ENCODE measurements at places on chromosomes 5 and 9.

DNA sequence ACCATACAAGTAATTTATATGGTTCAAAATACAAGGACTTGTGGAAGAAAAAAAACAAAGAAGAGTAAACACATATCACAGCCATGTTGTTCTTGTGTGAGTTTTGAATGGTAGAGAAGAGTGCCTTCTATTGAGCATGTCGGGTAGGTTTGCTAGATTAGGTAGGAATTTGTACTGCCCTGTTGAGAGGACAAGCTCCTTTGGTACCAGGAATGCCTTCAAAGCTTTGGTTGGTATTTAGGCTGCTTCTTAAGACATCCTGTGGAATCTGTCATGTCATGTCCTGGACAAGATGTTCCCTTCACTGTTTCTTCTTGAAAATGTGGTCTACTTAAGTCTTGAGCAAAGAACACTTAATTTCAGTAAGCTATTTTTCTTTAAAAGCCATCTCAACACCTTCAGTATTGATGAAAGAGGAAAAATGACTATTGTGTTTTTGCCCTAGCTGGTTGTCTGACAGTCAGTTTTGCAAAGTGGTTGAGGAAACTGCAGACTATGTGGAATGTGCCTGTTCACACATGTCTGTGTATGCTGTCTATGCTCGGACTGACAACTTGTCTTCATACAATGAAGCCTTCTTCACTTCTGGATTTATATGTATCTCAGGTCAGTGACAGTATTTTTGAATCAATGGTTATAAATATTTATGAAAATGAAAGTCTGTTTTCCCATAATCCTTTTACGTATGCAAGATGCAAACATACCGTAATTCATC, 296.9 kb downstream of the ADGRV1 start:
- DNase-seq = no peak

DNA sequence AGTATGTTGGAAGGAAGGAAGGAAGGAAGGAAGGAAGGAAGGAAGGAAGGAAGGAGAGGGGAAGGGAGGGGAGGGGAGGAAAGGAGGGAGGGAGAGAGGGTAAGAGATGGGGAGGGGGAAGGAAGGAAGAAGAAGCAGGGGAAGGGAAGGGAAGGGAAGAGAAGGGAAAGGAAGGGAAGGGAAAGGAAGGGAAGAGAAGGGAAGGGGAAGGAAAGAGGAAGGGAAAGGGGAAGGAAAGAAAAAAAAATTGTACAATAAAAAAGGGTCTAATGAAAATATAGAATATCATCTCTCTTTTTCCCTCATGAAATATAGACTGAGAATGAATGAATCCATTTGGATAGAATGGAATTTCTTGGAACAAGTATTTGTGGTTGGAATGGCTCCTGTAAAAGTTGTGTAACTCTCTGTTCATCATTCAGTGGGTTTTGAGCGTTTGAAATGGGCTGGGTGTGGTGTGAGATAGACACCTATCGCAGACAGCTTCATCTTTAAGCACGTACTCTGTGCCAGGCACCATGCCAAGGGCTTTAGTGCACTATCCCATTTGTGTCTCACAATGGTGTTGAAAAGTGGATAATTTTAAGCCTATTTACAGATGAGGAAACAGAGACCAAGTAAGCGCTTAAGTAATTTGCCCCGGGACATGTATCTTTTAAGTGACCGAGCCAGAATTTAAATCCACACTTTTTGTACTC, 11.6 kb upstream of the PAPPA start:
- no peak for DNase-seq

GRCh38 chr5:31911291-31912265, 262.5 kb downstream of the GOLPH3 start:
- no peak for DNase-seq

DNA sequence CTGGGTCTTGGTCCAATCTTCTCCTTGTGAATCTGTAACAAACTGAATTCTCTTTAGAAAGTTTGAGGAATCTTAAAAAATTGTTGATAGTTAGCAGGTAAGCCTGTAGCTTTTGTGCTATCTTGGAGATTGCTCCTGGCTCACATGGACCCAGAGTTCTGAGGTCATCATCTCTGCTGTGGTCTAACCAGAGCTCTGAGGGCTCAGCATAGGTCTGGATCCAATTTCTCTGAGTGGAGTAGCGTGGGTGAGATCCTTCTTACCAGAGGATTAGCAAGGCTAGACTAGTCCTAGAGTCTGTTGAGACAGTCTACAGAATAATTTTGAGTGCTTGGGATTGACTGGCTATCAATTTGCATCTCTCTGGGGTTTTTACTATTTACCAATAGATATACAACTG, 60.5 kb upstream of the IL6ST start:
- no peak for DNase-seq

DNA sequence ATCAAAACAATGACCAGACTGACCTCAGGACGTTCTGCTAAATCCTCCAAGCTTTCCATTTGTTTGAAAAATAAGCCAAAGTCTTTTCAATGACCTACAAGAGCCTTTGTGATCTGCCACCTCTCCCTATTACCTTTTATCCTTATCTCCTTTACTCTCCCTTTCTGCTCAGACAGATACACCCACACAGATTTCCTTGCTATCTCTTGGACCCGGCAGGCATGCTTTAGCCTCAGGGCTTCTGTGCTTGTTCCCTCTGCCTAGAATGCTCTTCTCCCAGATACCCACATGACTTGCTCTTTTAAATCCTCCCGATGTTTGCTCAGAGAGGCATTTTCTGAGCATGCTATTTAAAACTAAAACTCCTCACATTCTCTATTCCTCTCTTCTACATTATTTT, 8.9 kb upstream of the ELOVL7 start:
- DNase-seq = no peak
